ENCODE measurements at places on chromosomes 5 and 9.
A peak's percentile ranks its signal among the peaks of the same experiment; 100 is the strongest.

- no peak for DNase-seq
Measured at GRCh38 chr5:34622098-34622400, 34.1 kb upstream of the RAI14 start.

GRCh38 chr9:87803623-87804345 is 77.9 kb downstream of the CTSL start:
- DNase-seq = no peak

- DNase-seq = no peak
Measured at GRCh38 chr5:144335561-144335960, 164.9 kb downstream of the KCTD16 start.

GRCh38 chr5:146410272-146410671 is 36.9 kb upstream of the TCERG1 start:
- DNase-seq = no peak

DNA sequence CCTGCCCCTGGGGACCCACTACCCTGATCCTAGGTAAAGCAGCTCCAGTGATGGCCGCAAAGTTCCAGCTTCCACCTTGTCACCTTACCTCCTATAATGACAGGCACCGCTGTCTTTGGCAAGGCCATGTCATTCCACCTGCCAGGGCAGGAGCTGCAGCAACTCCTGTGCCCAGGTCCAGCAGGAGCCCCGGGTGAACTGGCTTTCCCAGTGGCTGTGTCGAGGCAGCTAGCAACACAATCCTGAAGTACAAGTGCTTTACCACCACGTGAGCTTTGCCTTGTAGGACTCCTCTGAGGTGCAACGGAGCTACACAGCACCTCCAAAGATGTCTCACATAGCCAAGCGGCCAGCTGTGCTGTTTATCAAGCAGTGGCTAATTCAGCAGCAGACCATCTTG is 20.7 kb upstream of the MGAT1 start:
- no peak for DNase-seq

GRCh38 chr9:107308461-107308860 is 25.4 kb downstream of the RAD23B start:
- no peak for DNase-seq

- DNase-seq = no peak
Measured at GRCh38 chr5:55327281-55327680, 19.5 kb downstream of the MTREX start.

GRCh38 chr9:85746309-85746708 is 4.6 kb upstream of the AGTPBP1 start:
- DNase-seq = no peak

- no peak for DNase-seq
Measured at GRCh38 chr9:120710110-120710981, 3.9 kb downstream of the MEGF9 start.

- DNase-seq = no peak
Measured at GRCh38 chr5:17267106-17267505, 49.7 kb downstream of the BASP1 start.

- peak; percentile 42 for DNase-seq
Measured at GRCh38 chr9:110143950-110144545, 63.9 kb downstream of the C9orf152 start.

GRCh38 chr5:149143470-149143869 is 2.2 kb downstream of the ABLIM3 start:
- DNase-seq = no peak

- DNase-seq = no peak
Measured at GRCh38 chr9:94680020-94680419, 40.7 kb upstream of the FBP1 start.

DNA sequence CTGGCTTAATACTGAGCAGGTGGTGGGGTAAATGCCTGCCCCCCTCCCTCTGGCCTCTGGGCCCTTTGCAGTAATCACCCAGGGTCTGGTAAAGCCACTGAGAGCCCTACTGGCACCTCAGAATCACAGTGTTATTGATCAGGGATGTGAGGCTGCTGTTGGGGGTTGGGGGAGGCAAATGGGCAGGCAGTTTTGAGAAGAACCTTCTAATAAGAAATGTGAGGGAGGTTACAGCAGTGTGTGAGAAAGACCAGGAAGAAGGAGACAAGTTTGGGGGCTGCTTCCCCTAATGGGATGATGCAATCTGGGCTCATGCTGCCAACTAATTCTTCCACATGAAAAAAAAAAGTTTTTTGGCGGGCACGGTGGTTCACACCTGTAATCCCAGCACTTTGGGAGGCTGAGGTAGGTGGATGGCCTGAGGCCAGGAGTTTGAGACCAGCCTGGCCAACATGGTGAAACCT is 3.1 kb upstream of the B4GALT7 start:
- DNase-seq = no peak

DNA sequence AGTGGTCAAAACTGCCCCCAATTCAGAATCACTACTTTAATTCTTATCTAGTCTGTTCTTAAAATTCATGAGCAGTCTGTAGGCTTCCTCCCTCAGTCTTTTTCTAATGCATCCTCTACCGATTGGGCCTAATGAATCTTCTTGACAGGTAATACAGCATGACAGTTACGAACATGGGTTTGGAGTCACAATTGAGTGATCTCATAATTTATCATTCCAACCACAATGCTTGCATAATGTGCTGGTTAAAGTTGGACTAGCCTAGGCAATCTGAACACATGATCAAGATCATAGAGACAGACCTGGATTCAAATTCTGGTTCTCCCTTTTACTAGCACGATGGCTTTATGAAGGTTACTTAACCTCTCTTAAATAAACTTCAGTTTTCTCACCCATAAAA is 33.1 kb upstream of the SETD9 start:
- DNase-seq = no peak

DNA sequence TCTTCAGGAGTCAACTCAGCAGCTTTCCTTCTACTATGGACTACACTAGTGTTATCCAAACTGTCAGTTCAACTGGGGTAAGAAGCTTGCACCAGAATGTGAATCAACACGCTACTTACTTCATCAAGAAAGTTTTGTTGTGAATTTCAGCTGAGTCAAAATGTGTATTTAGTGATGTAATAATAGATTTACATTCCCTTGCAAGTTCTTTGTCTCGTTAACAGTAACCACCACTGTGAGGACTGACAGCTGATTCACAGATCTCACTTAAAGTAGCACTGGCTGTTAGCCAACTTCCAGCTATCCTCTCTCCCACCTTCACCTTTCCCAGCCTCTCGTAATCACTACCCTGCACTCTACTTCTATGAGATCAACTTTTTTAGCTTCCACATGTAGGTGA is 445.3 kb downstream of the NTRK2 start:
- no peak for DNase-seq

- no peak for DNase-seq
Measured at GRCh38 chr9:87862536-87863268, 20.0 kb upstream of the SPATA31E1 start.

GRCh38 chr9:70097187-70097586 is 53.5 kb downstream of the MAMDC2 start:
- DNase-seq = no peak

DNA sequence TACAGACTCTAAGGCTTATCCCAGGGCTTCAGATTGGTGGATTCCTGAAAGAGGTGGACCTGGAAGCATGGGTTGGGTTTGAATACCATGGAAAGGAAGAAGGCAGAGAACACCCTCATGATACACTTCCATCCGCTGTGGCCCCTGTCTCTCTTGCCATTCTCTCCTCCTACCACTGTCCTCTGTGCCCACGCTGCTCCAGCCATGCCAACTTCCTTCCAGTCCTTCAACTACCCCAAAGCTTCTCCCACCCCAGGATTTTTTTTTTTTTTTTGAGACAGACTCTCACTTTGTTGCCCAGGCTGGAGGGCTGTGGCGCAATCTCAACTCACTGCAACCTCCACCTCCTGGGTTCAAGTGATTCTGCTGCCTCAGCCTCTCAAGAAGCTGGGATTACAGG is 1.7 kb upstream of the SPARC start:
- no peak for DNase-seq

DNA sequence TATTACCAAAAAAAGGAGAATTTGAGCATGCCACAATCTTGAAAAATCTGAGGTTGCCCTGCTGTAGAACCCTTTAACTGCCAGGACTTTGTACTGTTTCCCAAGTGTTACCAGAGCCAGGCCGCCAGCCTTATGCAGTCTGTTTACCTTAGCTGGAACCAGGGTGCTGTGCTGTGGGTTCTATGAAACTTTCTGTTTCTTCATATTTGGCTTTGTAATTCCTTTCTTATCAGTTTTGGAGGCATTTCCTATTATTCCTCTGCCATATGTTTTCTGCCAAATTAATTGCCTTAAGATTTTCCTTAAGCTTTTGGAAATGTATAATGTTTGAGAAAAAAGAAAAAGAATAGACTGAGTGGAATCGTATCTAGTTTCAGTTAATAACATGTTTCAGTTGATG is 2.1 kb downstream of the S1PR3 start:
- DNase-seq = no peak

DNA sequence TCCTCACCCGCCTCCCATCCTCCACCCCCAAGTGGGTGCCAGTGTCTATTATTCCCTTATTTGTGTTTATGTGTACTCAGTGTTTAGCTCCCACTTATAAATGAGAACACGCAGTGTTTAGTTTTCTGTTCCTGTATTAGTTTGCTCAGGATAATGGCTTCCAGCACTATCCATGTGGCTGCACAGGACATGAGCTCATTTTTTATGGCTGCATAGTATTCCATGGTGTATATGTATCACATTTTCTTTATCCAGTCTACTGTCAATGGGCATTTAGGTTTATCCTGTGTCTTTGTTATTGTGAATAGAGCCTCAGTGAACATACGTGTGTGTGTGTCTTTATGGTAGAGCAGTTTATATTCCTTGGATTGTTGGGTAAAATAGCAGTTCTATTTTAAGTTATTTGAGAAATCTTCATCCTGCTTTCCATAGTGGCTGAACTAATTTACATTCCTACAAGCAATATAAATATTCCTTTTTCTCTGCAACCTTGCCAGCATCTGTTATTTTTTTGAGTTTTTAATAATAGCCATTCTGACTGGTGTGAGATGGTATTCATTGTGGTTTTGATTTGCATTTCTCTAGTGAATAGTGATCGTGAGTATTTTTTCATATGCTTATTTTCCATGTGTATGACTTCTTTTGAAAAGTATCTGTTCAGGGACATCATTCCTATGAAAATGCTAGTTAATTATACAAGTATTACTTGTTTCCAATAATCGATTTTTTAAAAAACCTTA is 164.0 kb upstream of the CCDC152 start:
- DNase-seq = no peak

DNA sequence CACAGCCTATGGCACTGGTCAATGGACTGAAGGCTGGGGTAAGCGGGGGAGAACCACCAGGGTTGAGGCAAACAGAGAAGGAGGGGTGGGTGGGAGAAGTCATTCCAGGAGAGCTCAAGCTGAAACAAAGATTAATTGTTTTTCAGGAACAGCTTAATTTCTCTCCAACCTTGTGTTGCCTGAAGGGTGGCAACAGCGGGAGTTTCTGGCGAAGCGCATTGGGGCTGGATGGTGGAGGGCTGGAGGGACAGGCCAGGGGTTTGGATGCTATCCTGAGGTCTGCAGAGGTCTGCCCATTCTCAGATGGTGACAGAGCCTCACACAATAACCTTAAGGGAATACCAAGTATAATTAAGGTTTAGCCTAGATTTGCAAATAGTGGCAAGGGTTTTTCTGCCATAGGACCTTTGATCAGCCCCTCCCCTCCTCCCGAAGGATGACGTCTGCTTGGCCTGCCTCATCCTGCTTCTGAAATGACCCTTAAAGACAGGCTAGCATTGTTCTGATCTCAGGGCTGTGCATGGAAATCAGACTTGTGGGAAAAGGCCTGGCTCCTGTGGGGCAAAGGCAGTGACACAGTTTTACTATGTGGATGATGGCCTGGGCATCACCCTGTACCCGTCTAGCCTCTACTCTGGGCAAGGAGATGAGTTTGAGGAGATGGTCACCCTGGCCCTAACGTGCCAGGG is 32.7 kb downstream of the PSD2 start:
- no peak for DNase-seq

- DNase-seq = no peak
Measured at GRCh38 chr5:102048940-102049339, 247.1 kb downstream of the SLCO4C1 start.

- DNase-seq = no peak
Measured at GRCh38 chr9:35318741-35319140, 156.9 kb downstream of the UNC13B start.

GRCh38 chr5:57450991-57451876 is 31.4 kb downstream of the ACTBL2 start:
- DNase-seq = no peak

DNA sequence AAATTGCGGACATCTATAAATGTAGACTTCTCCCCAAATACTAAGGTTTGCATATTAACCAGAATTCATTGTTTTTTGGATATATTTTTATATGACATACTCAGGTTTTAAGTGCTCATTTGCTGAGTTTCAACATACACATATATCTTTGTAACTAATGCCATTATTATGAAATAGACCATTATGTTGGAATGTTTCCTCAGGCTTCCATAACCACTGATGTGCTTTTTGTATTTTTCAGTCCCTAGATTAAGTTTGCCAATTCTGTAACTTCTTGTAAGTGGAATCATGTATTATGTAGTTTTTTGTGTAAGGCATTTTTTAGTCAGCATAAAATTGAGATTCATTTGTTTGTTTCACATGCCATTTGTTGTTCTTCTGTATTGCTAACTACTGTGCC is 32.1 kb downstream of the HSPA4 start:
- no peak for DNase-seq

DNA sequence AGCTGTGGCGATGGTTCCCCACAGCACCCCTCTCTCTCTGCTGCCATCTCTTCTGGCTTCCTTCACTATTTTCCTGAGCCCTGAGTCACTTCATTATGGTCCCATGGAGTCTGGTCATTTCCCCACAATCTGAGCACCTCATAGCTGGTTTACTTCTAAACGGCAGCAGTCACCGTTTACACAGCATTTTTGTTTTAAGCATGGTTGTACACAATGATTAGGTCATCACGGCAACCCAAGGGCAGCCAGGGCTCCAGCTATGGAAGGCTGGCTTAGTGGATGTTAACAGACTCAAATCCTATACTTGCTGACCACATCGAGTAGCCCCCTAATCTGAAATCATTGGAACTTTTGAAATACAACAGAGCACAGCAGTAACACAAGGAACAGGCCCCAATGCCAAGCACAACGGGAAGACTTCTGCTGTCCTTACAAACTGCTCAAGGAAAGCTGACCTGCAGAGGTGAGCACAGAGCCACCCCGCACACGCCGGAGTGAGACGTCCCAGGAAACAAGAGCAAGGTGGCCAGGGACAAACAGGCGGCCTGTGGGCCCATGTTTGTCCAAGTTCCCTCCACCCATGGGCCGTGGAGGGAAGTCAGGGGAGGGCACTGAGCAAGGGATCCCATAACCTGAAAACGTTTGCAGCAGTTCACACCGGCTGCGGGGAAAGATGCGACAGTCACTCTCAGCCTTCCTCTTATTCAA is 22.9 kb downstream of the CAMSAP1 start:
- no peak for DNase-seq

DNA sequence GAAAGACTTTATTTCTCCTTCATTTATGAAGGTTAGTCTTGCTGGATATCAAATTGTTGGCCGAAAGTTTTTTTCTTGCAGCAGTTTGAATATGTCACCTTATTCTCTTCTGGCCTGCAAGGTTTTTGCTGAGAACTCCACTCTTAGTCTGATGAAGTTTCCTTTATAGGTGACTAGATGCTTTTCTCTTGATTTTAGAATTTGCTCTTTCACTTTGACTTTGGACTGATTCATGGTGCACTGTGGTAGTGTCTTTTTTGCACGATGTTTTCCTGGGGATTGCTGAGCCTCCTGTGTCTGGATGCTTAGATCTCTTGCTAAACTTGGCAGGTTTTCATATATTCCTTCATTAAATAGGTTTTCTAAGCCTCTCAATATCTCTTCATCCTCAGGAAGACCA is 12.4 kb downstream of the AHRR start:
- no peak for DNase-seq

GRCh38 chr9:85727500-85727899 is 14.3 kb downstream of the AGTPBP1 start:
- DNase-seq = no peak
